ENCODE measurements at places on chromosomes 13 and 19.

DNA sequence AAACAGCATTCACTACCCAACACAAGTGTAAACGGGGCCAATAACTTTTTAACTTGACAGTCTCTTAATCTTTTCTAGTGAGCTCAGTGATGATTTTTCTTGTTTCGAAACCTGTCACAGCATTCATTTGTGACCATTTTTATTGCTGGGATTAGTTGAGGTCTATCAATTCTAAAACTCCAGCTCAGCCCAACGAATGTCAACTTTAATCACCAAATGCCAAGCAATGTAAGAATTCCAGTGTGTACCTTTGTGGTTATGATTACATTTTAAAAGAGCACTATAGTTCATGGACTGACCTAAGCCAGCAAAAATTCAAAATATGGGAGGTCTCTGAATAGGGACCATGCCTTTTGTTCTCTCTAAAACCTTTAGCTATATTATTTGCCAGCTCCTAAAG lies 694.3 kb upstream of the SGCG start:
- no peak for DNase-seq

DNA sequence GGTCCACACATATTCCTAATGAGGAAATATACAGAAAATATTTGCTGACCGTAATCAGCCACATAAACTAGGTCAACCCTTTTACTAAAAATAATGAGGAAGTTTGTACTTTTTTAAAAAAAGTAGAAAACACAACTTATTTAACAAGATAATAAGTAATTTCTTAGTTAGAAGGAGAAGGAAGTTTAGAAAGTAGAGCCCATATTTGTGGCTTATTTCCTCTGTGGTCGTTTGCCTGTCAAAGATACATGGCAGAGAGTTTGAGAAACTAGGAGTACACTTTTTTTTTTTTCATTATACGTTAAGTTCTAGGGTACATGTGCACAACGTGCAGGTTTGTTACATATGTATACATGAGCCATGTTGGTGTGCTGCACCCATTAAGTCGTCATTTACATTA lies 1205.2 kb upstream of the MIR17HG start:
- no peak for DNase-seq

DNA sequence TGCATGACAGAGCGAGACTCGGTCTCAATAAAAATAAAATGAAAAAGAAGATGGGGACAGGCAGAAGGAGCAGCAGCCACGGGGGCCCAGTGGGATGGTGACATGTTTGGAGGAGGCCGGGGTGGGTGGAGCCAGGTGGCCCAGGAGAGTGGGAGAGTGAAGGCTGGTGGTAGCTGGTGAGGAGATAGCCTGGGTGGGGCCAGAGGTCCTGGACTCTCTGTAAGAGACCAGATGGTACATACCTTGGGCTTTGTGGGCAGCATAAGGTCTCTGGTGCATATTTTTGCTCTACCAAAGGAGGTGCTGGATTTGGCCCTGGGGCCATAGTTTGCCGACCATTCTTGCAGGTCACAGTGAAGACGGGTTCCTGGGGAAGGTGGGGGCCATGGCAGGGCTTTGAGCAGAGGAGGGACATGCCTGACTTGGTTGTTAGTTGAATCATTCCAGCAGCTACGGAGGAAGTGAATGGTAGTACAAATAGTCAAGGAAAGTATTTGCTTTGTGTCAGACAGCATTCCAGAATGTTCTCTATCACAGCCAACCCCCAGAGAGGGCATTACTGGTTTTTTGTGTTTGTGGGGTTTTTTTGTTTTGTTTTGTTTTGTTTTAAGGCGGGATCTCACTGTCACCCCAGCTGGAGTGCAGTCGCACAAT lies 69.1 kb downstream of the ARHGEF18 start:
- DNase-seq, result no peak

- no peak for DNase-seq
Measured at GRCh38 chr19:6221878-6222746, 57.7 kb downstream of the MLLT1 start.

DNA sequence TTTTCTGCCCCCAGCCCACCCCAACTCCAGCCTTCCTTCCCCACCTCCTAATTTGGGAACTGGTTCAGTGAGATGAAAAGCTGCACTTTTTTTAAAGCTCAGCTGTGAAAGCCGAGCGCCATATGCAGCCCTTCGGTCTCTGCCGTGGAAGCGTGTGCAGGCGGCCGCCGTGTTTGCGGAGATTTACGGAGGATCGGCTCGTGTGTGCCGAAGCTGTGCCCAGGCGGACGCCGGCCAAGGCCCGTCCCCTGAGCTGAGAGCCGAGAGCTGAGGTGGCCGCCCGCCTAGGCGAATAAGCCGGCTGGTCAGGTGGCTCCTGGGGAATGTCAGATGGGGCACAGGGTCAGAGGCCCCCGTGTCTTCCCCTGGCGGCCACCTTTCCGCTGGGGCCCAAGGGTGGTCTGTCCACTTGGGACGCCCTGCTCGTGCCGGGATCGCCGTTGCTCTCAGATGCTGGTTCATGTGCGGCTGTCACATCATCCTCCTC lies 78.7 kb downstream of the ZNF536 start:
- DNase-seq, result no peak

DNA sequence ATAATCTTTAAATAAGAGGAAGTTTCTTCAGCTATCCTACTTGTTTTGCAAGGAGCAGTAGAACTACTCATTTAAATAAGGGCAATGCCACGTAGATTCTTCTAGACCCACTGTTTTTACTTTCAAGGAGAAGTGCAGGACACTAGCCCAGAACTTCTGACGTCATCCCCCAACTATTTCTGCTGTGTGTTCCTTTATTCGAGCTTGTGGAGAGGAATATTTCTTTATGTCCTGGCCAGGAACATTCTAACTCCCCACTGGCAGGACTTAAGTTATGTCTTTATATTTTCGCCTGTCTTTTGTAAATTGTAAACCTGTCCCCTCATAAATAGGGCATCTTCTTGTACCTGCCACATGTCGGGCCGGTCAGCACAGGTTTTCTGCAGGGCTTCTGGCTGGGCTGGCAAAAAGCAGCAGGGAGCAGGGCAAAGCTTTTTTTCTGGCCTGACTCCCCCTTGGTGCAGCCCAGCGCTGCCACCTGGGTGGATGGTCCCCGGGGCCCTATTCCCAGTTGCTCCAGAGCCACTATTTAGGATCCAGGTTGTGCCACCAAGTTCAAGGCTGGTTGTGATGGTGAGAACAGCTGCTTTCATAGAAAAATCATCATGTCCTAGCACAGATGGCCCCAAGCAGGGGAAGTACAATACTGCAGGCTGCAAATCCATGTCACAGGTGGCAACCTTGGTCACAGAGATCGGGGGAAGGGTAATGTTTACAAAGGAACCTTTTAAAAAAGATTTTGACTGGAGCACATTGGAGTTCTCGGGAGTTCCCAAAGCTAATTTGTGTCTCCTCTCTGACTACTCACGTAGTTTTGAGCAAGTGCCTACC lies 1.8 kb downstream of the MBNL2 start:
- no peak for DNase-seq

- no peak for DNase-seq
Measured at GRCh38 chr13:114243971-114244370, 9.3 kb downstream of the CDC16 start.

- no peak for DNase-seq
Measured at GRCh38 chr13:72931311-72931710, 127.5 kb upstream of the KLF5 start.

DNA sequence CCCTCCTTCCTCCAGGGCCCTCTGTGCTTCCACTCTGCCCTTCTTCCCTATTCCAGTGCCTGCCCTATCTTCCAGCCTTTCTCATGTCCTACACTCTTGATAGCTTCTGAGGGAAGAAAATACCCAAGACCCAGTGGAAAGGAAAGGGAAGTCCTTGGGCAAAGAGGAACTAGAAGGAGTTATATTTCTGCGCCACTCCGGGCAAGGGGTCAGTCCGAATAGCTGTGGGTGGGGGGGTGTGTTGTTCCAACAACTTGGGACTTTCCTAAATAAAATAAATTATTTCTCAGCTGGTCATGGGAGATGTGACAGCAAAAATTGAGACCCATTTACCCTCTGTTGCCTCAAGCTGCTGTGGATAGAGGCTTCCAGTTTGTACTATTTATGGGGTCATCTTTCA lies 23.2 kb downstream of the CABP5 start:
- no peak for DNase-seq

All from NCI-H774 (cell line).